Activated CD4-positive, alpha-beta T cell treated with anti-CD3 and anti-CD28 coated beads for 36 hours (primary cell): ENCODE measurements at places on chromosomes 12 and 14. TPM values are rescaled to one million over a fixed set of nuclear protein-coding genes. Genes with fewer than 3 reads are reported as not detected.

ATG101 gene
- 30.7 TPM for total RNA-seq

LBHD2 gene
- not detected for total RNA-seq

LUM gene
- total RNA-seq: not detected

ATL1 gene
- total RNA-seq: 0.82 TPM

DNA sequence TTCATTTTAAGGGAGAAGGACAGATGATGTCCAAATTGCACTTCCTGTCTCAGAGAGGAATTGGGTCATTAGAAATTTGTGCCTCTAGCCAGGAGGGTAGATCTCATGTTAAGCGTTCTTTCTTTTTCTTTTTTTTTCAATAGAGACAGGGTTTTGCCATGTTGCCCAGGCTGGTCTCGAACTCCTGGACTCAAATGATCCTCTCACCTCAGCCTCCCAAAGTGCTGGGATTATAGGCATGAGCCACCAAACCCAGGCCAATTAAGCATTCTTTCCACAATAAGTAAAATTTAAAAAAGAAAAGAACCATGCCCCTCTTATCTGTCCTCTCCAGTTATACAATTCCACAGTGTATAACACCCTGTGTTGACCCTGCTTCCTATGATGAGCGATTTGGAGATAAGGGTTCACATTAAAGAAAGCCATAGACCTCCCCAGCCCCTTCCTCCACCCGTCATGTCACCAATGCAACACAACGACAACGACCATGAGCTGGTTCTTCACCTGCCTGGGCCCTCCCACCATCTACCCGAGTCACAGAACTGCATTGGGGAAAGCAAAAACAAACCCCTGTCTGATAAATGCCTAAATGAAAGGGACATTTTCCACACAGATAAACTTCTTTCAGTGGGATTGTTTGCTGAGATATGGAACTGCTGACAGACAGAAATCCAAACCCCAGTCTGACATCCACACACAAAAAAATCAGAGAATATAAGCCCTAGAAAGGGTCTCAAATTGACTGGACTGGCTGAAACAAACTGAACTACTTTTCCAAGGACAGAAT, 37.3 kb downstream of the SSH1 start:
- no peak for DNase-seq

- no peak for DNase-seq
Observed at GRCh38 chr12:27506645-27507189, 17.3 kb upstream of the PPFIBP1 start.

DNA sequence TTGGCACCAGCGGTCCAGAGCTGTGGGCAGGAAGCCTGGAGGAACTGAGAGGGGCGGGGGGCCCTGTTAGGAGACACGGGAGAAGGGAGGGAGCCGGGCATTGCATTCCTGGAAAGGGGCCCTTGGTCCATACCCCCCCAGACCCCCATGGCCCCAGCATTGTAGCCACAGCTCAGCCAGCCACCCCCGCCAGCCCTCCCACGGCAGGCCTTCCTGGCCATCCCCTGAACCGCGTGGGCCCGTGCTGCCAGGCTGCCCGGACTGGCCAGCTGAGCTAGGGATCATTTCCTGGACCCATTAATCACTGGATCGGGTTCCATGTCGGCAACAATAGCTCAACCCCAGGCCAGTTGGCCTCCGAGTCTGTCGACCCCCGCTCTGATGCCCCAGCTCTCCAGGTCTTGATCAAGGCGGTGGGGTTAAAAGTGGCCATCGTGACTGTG, 39.8 kb upstream of the DIO3 start:
- no peak for DNase-seq

DNA sequence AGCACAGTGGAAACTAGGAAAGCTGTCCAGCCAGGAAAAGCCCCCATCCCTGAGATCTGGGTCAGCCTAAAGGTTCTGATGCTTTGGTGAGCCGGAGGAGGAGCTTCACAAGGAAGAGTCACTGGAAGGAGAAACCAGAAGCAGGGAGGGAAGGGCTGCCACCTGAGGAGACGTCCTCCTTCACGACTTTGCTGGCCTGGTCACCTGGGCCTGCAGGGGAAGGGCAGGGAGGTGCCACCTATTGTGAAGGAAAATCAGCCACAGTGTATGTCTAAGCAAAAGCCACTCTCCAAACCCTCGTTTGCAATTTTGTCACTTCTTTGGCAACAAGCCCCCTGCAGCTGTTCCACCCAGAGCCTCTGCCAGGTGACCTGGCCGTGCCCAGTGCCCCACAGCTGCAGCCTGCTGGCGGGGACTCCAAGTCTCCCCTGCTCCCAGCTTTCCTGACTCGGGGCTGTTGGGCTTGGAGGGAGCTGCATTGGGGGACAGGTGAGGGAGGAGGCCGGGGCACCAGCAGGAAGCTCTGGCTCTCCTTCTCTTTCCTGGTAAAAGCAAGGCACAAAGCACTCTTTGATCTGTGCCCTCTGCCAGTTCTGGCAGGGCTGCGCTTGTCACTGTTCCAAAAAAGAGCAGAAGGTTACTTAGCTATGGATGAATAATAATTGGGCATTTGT, 120.9 kb upstream of the BCL2L14 start:
- DNase-seq: no peak

DNA sequence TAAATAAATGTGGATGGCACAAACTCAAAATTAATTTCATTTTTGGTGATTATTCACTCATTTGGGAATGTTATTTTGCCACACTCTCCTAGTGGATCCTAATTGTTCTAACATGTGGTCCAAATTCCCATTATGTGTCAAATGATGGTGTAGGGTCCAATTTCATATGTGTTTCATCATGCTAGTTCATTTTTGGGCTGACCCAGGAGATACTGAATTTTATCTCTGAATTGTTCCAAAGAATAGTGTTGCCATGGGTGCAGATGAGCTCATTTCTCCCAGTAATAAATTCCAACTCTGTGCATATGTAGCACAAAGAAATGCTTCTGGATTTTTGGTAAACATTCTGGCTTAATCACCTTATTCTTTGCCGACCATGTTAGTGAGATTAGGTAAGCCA, 23.5 kb upstream of the SEL1L start:
- no peak for DNase-seq

- DNase-seq: no peak
Observed at GRCh38 chr14:68683326-68683725, 109.5 kb downstream of the ZFP36L1 start.

- no peak for DNase-seq
Observed at GRCh38 chr12:52369211-52369610, 1.9 kb upstream of the KRT85 start.

DNA sequence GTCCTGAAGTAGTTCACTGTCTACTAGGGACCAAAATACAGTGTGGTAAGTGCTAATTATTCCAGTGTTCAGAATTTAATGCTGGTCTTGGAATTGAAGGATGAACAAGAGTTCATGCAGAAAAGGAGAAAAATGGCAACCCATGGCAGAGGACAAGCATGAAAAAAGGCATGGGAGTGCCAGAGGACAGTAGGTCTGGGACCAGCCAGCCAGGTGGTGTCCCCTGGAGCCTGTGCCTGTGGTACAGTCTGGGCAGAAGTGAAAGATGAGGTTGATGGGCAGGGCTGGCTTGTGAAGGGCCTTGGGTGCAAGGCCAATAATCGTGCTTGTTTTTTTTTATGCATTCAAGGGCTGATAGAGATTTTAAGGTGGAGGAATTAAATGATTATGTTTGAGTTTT, 21.0 kb downstream of the C12orf75 start:
- DNase-seq: no peak

DNA sequence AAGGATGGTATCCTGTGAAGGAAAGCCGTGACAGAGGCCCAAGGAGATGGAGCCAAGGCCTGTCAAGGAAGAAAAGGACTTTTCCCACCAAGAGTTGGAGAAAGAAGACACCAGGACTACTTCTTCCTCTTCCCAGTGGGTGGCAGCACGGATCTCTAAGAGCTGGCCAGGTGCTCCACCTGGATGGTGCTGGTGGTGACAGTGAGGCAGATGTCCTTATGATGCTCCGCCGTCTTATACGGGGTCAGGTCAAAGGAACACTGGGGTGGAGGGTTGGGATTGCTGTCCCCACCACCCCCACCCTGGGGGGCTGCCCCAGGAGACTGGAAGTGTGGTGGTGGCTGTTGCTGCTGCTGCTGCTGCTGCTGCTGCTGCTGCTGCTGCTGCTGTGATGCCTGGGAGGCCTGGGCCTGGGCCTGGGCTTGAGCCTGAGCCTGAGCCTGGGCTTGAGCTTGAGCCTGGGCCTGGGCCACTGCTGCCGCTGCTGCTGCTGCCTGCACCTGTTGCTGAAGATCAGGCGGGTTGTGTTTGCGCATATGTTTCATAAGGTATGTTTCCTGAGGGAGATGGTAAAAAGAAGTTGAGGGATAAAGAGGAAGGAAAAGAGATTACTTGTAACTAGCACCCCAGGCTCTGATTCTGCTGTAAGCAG, 4.8 kb upstream of the ING4 start:
- no peak for DNase-seq

DNA sequence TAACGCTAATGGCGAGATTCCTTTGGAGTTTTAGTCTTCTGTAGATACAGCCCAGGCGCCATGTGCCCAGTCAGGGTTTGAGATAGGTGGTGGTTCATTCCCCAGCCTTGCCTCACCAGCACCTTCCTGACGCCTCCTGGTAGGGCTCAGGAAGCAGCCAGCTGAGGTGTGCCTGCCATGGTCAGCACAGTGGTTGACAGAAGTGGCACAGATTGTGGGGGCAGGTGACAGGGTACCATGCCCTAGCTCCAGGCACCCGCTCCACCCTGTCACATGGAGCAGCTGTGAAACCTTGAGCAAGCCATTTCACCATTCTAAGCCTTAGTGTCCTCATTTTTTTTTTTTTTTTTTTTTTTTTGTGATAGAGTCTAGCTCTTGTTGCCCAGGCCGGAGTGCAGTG, 45.6 kb downstream of the EVL start:
- DNase-seq: no peak

DNA sequence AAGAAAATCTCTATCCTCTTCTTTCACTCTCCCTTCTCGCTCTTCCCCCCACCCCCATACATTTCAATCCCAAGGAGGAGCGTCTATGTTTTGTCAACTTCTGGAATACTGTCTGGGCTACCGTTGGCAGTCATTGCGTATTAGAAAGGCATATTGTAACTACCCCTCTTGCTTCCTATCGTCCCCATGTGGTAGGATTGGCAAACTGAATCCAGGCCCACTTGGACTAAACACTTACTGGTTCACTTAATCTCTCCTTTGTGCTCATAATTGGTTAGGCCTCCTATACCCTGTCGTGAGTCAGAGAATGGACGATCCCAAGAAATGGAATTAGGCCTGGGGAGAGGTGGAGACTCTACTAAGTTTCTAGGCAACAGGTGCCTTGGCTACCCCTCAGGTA, 68.8 kb upstream of the SLC8A3 start:
- DNase-seq: peak; percentile 35

DNA sequence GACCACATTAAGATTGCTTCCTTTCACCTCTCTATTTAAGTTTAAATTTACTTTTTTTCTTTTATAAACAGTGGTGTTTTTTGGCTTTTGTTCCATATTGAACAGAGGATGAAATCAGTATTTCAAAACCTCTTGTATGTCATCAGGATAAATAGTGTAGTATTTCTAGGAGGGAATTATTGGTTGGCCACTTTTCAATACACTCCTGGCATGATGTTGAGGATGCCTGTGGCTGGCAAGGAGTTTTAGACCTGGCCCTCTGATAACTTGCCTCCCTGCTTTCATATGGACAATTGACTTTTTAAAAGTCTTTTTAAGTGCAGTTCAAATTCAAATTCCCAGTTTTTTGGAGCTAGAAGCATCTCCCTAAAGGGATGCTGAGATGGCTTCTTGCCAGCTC, 9.8 kb downstream of the TMTC2 start:
- no peak for DNase-seq

GRCh38 chr12:4951601-4952000, 41.9 kb downstream of the KCNA1 start:
- DNase-seq: no peak

- DNase-seq: no peak
Observed at GRCh38 chr14:96567289-96567899, 65.2 kb downstream of the PAPOLA start.

DNA sequence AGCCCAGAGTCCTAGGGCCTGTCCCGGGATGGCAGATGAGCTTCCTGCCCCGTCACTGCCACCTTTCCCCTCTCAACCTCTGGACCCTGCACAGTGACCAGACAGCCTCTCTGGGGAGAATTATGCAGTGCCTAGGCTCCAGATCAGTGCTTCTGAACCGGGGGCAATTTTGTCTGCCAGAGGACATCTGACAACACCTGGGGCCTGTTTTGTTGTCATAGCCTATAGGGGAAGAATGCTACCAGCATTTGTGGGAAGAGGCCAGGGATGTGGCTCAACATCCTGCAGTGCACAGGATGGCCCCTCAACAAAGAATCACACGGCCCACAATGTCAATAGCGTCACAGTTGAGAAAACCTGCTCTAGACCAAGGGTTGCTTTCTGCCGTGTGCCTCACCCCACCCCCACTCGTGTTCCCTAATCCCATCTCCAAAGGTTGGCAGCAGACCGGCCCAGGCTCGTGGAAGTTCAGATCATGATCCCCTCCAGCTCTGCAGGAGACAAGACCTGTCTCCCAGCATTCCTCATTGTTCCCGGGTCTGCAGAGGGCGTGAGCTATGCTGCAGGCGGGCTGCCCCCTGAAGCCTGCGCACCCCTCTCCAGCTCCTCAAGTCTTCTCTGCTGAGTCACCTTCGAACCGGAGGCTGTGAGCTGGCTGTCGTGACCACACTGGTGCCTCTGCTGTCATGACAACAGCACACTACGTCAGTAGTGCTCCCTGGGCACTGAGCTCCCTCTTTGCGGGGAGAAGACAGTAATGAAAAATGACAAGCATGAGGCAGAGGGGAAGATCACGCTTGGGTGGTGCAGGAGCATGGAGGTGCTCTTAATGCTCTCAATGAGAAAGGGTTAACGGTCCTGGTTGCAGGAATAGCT, 2.0 kb upstream of the GAPDH start:
- peak; percentile 94 for DNase-seq

- no peak for DNase-seq
Observed at GRCh38 chr12:97168804-97169203, 261.7 kb downstream of the NEDD1 start.

DNA sequence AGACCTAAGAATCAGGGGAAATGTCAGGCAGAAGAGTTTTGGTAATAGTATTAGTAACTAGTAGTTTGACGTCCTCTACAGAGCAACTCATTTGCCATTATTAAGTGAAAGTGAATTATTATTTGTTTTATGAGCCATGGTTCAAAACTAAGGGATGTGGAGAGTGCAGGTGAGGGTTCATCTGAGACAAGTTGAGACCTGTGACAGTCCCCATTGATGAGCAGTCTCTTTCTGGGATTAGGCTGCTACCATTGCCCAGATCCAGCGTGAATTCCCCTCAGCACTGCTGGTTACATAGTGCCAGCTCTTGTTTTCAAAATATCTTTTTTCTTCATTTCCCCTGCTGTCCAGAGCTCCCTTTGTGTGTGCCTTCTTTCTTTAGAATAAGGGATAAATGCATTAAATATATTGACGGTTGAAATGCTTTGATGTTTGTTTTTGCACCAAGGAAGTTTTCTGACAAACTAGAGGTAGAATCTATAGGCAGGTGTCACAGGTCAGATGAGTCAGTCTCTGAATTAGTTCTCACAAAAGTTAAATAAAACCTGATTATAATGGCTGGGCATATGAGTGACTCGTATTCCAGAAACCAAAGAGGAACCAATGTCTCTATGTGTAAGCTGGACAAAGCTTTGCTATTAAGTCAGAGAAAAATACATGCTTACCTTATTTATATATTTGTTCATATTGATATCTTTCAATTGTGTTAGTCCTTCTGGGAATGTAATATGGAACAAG, 381.4 kb downstream of the TMEM117 start:
- DNase-seq: no peak
